RPMI7951 (cell line): ENCODE measurements at places on chromosomes 1 and 21.

- DNase-seq, result no peak
Measured at GRCh38 chr1:164875518-164875917, 316.5 kb downstream of the PBX1 start.

- no peak for DNase-seq
Measured at GRCh38 chr1:216046336-216046735, 376.9 kb downstream of the USH2A start.

- no peak for DNase-seq
Measured at GRCh38 chr1:83845437-83846071, 153.4 kb downstream of the TTLL7 start.

GRCh38 chr1:160056648-160057169, 13.3 kb downstream of the KCNJ10 start:
- DNase-seq, result peak; percentile 8

DNA sequence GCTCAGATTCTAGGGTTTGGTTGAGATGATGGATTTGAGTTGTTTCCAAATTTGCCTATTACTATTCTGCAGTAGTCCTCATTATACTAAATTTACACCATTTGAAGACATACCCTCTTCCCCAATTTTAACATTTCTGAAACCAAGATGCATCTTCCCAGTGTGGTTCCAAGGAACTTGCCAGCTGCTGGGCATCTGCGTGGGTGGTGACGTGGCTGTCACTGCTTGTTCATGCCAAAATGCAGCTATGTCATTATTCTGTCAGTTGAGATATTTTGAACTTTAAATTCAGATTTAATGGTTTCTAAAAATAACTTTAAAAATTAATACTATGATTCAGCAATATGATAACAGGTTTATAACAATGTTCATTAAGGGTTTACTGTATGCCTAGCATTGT, 1.2 kb downstream of the ZFP69 start:
- DNase-seq, result peak; percentile 7
